ENCODE measurements at places on chromosomes 12 and 14.

DNA sequence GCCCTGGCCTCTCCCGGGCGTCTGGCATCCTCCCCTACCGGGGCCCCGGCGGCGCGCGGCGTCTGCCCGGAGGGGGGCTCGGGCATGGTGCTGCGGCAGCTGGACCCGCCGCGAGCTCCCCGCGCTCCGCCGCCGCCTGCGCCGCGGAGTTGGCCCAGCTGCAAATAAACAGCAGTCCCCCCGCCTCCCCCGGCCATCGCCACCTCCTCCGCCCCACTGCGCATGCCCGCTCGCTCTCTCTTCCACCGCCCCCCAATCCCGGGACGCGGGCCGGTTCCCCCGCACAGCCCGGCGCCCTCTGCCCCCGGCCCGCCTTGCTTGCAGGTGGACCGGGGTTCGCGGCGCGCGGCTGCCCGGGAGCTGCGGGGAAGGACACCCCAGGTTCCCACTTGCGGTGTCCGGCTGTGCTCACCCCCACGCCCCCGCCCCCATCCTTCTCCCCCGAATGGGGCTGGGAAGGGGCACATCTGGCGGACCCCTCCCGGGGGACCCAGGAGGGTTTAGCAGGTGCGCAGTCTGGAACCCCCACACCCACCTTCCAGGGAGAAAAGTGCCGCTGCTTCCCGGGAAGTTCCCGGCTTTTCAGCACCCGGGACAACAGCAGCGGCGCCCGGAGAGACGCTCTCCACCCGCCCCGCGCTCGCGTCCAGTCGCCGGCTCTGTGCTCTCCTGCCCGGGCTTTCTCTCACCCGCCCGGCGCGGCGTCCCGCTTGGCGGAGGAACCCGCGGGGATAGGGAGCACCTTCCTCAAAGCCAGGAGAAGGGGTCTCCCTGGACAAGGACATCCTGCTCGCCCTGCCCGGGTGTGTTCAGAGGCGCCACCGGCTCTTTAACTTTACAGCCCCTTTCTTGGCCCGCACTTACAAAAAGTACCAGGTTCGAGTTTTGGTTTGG lies at the start of gene TMTC1:
TMTC1 (minus strand) TSS at position 170 of the 894 bp plus-strand sequence. CDS start 191 bp downstream, outside the sequence.
- peaks cover 3% of the 10 kb centered on the region for H3K27me3 ChIP-seq
- no peaks in the 10 kb centered on the region for H3K4me1 ChIP-seq
- H3K27ac ChIP-seq: no peak within 1 kb of the TSS
- no peaks in the 10 kb centered on the region for H3K36me3 ChIP-seq
- no peak within 1 kb of the TSS for H3K4me3 ChIP-seq

DNA sequence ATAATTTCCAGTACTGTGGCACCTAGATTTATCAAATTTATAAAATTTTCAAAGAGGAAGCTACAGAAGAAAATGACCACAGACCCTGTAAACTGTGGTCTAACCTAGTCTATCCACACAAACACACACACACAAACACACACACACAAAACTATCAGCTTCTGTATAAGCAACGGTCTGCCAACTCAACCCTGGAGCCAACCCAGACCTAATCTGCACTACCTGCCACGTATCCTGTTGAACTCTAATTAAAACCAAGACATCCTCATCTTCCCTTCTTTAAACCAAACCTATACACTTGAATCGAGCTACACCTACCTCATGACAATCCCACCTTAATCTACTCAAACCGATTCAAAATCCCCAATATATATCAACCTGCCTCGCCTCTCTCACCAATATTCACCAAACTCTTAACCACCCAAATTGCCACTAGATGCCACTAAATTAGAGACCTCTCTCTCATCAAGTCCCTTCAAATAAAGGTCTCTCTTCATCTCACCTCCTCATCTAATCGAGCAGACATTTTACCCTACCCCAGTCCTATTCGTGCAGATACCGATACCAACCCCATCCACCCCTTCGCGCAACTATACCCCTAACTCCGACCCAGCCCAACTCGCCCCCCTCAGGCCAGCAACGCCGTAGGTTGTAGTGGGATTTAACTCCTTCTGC lies 808 bp downstream of the ACIN1 start:
- H3K27me3 ChIP-seq: no peaks in the 10 kb centered on the region
- peaks cover 26% of the 10 kb centered on the region for H3K4me1 ChIP-seq
- no peak for DNase-seq
- H3K36me3 ChIP-seq: peaks cover 18% of the 10 kb centered on the region
- H3K27ac ChIP-seq: no peak overlapping the region
- H3K4me3 ChIP-seq: no peak overlapping the region

GRCh38 chr14:32630701-32631100 lies 301.6 kb downstream of the AKAP6 start:
- H3K27ac ChIP-seq: no peak overlapping the region
- no peaks in the 10 kb centered on the region for H3K36me3 ChIP-seq
- DNase-seq: no peak
- no peaks in the 10 kb centered on the region for H3K4me1 ChIP-seq
- no peak overlapping the region for H3K4me3 ChIP-seq
- no peaks in the 10 kb centered on the region for H3K27me3 ChIP-seq

GRCh38 chr14:45112896-45113781 lies 21.1 kb downstream of the FKBP3 start:
- H3K27ac ChIP-seq: peak overlapping the region; percentile 29
- H3K36me3 ChIP-seq: peaks cover 20% of the 10 kb centered on the region
- H3K4me3 ChIP-seq: no peak overlapping the region
- no peaks in the 10 kb centered on the region for H3K4me1 ChIP-seq
- no peak for DNase-seq

DNA sequence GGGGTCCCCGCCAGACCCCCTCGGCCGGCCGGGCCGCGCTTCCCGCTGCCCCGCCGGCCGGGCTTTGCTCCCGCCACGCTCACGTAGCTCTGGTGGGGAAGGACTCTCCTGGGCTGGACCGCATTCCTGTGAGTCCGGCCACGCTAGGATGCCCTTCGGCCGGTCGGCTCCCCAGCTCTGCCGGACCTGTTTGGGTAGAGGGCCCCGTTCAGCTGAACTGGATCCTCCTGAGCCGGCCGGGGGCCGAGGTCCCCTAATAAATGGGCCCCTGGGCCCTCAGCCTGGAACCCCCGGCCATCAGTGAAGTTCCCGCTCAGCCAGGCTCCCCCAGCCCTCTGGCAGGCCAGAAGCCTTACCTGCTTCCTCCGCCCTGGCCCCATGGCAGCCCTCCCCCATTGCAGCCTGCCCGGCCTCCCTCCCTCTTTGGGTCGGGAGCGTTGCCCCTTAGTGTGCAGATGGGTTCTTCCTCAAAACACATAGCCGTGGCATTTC lies 593 bp downstream of the UNC119B start:
- peaks cover 7% of the 10 kb centered on the region for H3K36me3 ChIP-seq
- H3K4me1 ChIP-seq: peaks cover 21% of the 10 kb centered on the region
- DNase-seq: no peak
- H3K27me3 ChIP-seq: no peaks in the 10 kb centered on the region

All from memory B cell (primary cell).